Frontal cortex (tissue), 4 donors: ENCODE measurements at places on chromosomes 16 and 17.

- no peak for DNase-seq
Observed at GRCh38 chr16:28085389-28086171, 22.1 kb upstream of the GSG1L start.

DNA sequence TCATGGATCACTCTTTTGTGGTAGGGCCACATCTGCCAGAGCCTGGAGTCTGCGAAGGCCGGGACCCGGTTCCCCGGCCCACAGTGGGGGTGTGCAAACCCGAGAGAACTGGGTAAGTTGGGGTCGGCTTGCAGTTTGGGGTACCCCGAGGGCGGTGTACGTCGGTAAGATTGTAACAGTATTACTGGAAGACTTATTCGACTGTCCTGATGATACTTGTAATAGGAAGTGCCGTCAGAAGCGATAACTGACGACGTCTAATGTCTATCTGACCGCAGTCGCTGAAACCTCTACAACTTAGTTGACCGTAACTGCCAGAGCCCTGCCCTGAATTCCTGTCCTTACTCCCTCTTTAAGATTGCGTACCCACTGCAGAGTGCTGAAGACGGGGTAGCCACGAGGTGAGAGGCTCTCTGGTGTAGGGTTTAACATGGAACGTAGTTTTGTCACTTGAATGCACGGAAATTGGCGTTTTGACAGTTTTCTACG is 24.0 kb downstream of the TRPV2 start:
- DNase-seq, result no peak

- no peak for DNase-seq
Observed at GRCh38 chr17:298791-299450, 53.7 kb downstream of the RPH3AL start.

- DNase-seq, result no peak
Observed at GRCh38 chr16:86992587-86992986, 324.6 kb downstream of the C16orf95 start.

- DNase-seq, result peak; percentile 75
Observed at GRCh38 chr16:22206842-22207714, 1.0 kb downstream of the EEF2K start.

DNA sequence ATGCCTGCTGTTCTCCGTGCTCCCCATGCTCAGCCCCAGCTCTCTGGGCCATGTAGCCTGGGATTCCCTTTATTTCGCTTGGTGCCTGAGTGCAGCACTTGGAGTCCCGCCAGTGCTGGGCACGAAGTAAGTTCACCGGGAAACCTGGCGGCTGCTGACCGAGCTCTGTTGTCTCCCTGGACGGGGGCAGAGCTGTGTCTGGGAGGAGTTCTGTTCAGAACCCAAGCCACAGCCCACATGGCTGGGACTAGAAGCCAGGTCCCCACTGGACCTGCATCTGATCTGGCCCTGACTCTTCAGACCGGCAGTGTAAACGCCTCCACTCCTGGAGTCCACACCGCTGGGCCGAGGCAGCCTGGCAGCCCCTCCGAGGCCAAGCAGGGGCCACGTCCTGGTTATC is 37.5 kb upstream of the CIBAR2 start:
- no peak for DNase-seq

GRCh38 chr16:31868691-31869167 is 4.9 kb upstream of the ZNF267 start:
- DNase-seq, result peak; percentile 60

DNA sequence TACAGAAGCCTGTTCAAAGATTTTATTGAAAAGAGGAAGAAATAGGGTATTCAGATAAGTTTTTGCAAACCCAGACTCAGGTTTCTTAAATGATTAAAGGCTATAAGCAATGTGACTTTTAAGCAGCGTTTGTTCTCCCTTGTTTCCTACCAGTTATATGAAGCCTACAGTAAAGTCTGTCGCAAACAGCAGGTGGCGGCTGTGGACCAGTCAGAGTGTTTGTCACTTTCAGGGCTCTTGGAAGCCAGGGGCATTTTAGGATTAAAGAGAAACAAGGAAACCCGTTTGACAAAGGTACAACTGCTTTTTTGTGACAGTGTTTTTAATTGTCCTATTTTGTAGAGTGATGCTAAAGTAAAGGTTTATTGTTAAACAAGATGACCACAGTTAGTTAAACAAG is 7.7 kb upstream of the RARA start:
- no peak for DNase-seq

- no peak for DNase-seq
Observed at GRCh38 chr17:27439342-27439741, 16.9 kb upstream of the KSR1 start.

DNA sequence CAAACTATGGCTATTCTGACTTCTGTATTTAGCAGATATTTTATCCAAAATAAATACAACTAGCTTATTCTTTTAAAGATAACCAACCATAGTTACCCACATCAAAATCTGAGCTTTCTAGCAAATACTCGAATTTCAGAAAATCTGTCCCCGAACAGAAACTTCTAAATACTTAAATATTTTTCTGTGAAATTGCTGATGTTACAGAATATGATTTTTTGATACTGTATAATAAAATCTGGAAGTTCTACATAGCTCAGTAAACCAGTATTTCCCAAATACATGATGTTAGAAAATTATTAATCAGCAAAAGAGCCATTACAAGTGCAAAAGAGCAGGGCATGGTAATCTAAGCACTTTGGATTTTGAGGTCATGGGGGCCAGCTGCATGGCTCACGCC is 114.9 kb downstream of the CDH8 start:
- no peak for DNase-seq

DNA sequence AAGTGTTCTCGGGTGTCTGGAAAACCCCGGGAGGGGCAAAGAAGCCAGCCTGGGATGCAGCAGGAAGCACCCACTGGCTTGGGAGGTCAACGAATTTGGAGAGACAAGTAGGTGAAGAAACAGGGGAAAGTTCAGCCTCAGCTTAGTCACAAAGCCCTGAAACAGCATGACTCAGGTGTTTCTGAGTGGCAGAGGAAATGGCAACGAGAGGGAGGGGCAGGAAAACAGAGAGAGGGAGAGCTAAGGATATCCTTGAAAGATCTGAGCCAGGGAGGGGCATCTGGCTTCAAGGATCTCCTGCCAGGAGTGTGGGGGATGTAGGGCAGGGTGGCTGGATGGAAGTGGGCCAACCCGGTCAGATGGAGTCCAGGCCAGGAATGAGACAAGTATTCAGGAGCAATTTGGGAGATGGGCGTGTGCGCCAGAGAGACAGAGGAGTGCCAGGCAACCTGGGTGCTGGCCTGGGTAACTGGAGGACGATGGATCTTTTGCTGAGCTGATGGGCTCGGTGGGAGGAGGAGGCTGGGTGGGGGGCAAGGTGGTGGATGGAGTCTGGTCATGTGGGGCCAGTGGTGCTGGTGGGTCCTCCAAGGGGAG is 27.2 kb downstream of the ABCC3 start:
- DNase-seq, result no peak

- no peak for DNase-seq
Observed at GRCh38 chr16:52964290-52964689, 88.4 kb downstream of the CHD9NB start.

DNA sequence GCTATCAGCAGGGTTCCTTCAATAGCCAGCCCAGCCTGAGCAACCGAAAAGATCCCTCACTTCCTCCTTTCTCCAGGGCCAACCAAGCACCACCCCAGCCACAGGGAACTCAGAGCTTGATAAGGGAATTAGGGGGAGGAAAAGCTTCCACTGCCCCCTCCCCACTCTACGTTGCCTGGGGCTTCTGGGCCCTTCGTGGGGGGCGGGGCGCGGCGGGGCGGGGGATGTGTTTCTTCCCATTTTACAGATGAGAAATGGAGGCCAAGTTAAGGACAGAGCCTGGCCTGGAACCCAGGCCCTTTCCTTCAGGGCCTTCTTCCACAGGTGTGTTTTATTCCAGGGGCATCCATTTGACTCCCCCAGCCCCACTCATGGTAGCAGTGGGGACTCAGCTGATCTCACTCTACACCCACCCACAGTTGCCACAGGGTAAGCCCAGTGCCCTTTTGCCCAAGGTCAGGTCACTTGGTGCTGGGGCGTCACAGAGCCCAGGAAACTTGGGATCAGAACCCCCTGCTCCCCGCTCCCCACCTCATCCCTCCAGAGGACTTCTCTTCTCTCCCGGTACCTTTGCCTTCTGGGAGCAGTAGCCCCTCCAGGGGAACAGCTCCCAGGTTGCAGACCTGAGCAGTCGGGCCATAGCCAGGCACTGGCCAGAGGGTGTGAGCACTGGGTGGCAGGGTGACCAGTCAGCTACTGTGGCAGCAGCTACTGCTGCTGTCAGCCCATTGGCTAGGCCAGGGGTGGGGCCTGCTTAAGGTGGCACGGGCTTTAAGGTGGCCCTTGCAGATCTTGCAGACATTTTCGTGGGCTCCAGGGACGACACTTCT is at the start of gene LDHD:
Gene LDHD, minus strand, starts transcription at position 700 of the 830 bp plus-strand sequence. Its CDS starts 60 bp downstream, at position 640.
- peak; percentile 91 for DNase-seq

GRCh38 chr17:59333836-59334235 is 2.4 kb downstream of the YPEL2 start:
- no peak for DNase-seq

DNA sequence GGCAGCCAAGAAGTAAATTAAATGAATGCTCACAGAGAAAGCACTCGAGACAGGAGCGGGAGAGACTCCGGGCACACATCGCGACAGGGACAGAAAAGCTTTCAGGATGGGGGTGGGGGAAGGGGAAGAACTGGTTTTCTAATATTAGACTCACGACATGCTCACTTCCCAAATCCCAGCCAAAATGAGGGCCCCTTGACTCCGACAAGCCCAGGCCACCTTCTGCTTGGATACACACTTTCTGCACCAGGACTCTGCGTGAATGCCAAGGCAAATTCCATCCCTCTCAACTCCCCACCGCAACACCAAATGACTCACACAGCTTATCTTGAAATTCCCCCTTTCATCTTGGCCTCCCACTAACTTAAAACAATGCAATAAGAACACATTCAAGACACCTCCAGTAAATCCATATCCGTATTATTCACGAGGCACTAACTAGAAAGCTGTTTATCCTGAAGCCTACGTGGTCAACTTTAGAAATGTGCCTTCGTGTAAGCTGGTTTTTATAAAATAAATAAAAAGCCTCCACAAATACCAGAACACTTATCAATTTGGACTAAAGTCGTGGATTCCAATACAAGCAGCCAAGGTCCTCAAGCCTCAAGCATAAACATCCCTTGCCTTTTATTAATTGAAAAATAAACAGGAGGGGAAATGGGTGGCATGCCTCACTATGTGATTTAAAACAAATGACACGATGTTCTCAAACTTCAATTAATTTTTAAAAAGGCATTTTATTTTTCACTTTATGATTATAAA is 46.1 kb downstream of the NXN start:
- DNase-seq, result no peak

GRCh38 chr17:47862621-47863440 is 11.9 kb upstream of the SP6 start:
- DNase-seq, result no peak

DNA sequence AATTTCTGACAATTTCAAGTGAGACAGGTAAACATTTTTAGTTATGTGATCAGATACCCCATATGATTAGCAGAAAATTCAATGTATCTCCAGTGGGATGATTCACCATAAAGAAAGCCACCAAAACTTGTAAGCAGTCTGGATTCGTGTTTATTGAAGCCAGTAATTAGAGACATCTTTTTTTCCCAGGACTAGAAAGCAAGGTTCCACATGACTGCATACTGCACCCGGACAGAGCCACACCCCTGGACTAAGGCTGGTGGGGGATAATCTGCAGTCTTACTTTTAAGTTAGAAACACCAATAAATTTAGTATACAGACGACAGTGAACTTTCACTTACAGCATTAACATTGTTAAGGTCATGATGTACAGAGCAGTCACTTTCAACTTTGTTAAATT is 24.2 kb upstream of the CMTM4 start:
- no peak for DNase-seq

DNA sequence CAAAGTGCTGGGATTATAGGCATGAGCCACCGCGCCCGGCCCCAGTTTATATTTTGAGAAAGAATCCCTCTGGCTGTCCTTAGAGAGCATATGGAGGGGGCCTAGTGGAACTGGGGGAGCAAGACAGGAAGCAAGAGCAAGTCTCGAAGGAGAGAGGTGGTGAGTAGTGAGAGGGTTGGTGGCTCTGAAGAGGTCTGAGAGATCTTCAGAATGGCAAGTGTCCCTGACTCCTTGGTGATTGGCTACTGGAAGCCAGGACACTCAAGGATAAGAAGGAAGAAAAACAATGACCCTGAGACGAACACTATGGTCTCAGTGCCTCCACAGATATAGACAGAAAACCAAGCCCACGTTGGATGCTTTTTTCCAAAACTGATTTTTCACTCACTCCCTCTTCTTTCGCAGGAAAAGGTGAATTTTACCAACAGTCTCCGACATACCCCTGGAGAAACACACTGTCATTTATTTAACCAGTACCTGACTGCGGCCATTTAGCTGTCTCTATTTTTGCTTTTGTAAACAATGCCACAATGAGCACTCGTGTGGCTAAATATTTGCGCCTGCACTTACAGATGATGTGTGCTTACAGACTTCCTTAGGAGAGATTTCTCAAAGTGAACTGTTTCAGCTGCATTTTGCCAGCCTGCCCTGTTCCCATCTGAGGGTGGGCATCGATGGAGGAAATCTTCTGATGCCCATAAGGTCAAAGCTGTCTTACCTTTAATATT is 15.9 kb upstream of the DOK4 start:
- DNase-seq, result no peak

DNA sequence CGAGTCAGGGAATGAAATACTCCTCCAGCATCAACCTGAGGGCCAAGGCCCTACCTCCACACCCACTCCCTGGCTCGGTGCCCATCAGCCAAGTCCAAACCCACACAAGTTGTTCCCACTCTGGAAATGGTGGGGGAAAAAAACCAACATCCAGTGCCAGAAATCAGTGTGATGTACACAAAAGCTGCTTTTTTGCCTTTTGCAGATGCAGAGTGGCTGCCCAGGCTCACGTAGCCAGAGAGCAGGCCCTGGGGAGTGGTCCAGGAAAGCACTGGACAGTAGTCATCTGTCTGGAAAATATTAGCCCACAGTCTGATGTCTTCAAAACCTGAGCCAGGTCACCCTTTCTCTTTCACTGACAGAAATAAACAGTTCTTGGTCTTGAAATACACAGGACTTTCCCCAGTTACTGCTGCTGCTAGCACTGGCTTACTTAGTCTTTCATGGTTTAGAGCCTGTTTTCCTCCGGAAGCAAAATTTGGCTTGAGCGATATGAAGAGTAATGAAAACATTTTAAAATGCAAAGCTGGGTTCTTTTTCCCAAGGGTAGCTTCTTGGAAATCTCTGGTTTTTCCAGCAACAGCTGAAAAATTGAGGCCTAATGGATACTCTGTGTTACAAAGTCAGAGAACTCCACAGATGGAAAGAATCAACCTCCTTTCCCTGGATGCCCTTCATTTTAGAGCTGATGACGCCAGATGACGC is 18.2 kb upstream of the NOS2 start:
- no peak for DNase-seq

GRCh38 chr16:57744642-57744903 is 9.0 kb downstream of the KATNB1 start:
- no peak for DNase-seq

DNA sequence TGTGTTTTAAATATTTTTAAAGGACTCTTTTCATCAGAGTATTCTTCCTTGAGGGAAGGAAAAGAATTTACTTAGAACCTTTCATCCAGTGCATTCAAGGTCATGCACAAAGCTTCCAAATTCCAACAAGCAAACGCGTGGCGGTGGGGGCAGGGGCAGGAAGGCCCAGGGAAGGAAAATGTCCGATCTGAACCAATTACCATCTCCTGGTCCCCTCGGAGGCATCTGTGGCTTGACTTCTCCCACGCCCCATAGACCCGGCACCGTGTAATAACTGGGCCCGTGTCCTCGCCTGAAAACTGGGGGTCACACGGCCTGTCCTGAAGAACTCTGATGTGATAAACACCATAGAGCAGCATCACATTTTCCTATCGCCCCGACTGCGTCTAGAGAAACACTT is 18.3 kb downstream of the MEAK7 start:
- DNase-seq, result no peak

- no peak for DNase-seq
Observed at GRCh38 chr17:42846594-42847280, 2.4 kb downstream of the AOC2 start.
